HS-5 (cell line): ENCODE measurements at places on chromosomes 3 and 15.

- DNase-seq = no peak
Measured at GRCh38 chr3:81395739-81396513, 365.5 kb downstream of the GBE1 start.

GRCh38 chr15:77602800-77603199, 29.9 kb downstream of the LINGO1 start:
- no peak for DNase-seq

GRCh38 chr15:48494631-48495030, 150.9 kb downstream of the FBN1 start:
- DNase-seq = no peak

DNA sequence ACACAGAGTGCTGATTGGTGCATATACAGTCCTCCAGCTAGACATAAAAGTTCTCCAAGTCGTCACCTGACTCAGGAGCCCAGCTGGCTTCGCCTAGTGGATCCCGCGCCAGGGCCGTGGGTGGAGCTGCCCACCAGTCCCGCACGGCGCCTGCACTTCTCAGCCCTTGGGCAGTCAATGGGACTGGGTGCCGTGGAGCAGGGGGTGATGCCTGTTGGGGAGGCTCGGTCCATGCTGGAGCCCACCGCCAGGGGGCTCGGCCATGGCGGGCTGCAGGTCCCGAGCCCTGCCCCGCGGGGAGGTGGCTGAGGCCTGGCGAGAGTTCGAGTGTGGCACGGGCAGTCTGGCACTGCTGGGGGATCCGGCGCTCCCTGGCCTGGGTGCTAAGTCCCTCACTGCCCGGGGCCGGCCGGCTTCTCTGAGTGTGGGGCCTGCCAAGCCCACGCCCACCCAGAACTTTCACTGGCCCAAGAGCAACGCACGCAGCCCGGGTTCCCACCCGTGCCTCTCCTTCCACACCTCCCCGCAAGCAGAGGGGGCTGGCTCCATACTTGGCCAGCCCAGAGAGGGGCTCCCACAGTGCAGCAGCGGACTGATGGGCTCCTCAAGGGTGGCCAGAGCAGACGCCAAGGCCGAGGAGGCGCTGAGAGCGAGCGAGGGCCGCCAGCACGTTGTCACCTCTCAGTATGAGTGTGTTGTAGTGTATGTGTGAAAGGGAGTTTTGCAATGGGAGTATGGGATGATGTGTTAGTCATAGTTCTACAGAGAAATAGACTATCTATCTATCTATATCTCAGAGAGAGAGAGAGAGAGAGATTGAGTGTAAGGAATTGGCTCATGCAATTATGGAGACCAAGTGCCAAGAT, 69.0 kb downstream of the UBE2E2 start:
- no peak for DNase-seq

GRCh38 chr3:135740751-135741150, 224.8 kb upstream of the PPP2R3A start:
- no peak for DNase-seq

- DNase-seq = no peak
Measured at GRCh38 chr3:25090698-25091453, 337.2 kb upstream of the RARB start.

GRCh38 chr3:88005066-88005465, 53.7 kb downstream of the CGGBP1 start:
- DNase-seq = peak; percentile 24

GRCh38 chr15:38176155-38176554, 76.5 kb upstream of the SPRED1 start:
- DNase-seq = peak; percentile 51

DNA sequence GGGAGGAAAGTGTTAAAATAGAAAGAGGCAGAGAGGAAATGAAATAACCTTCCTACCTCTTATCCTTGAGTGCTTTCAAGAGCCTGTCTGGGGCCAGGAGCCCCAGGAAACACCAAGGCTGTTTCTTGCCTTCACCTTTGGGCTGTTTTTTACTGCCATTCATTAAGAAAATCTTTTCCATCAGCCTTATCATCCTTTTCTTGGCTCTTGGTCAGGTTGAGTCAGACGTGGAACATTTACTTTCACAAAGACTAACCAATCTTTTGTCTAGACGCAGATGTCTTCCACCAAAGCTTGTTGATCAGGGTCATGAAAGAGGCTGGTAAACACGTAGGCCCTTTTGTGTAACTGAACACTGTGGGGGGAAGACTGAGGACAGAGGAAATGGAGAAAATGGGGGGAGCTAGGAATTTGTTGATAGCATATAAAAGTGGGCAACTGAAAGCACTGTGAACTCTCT, 151.0 kb upstream of the THBS1 start:
- DNase-seq = peak; percentile 73

- DNase-seq = no peak
Measured at GRCh38 chr3:2516762-2517441, 418.2 kb downstream of the CNTN4 start.

DNA sequence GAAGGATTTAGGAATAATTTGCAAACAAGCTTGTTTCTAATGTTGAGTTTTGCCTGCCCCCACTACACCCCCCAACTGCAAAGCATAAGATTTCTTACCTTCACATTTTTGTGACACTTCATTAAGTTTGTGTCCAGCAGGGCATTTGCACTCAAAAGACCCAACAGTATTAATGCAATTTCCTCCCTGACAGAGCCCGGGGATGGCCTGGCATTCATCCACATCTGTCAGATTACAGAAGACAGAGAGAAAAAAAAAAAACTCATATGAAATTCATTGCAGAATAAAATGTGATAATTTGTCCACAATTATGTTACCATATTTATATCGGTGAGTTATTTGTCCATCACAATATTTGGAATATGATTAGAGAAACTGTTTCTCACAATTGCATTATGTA, 111.5 kb downstream of the FBN1 start:
- no peak for DNase-seq
